ENCODE measurements at places on chromosomes 6 and 20.

- DNase-seq, result no peak
Observed at GRCh38 chr6:111410371-111410770, 72.6 kb downstream of the REV3L start.

- no peak for DNase-seq
Observed at GRCh38 chr20:15487030-15487429, 1086.2 kb downstream of the KIF16B start.

GRCh38 chr6:147805155-147805554, 296.7 kb downstream of the SAMD5 start:
- DNase-seq, result no peak

GRCh38 chr6:16238963-16239797, 793 bp downstream of the GMPR start:
- DNase-seq, result no peak

GRCh38 chr6:151130329-151130728, 109.4 kb upstream of the AKAP12 start:
- DNase-seq, result no peak

GRCh38 chr20:10178727-10179313, 39.8 kb upstream of the SNAP25 start:
- no peak for DNase-seq

- no peak for DNase-seq
Observed at GRCh38 chr6:125821825-125822281, 31.1 kb downstream of the NCOA7 start.

GRCh38 chr6:38543022-38543421, 96.7 kb downstream of the BTBD9 start:
- no peak for DNase-seq

GRCh38 chr20:47320990-47321805, 35.3 kb downstream of the ZMYND8 start:
- no peak for DNase-seq

DNA sequence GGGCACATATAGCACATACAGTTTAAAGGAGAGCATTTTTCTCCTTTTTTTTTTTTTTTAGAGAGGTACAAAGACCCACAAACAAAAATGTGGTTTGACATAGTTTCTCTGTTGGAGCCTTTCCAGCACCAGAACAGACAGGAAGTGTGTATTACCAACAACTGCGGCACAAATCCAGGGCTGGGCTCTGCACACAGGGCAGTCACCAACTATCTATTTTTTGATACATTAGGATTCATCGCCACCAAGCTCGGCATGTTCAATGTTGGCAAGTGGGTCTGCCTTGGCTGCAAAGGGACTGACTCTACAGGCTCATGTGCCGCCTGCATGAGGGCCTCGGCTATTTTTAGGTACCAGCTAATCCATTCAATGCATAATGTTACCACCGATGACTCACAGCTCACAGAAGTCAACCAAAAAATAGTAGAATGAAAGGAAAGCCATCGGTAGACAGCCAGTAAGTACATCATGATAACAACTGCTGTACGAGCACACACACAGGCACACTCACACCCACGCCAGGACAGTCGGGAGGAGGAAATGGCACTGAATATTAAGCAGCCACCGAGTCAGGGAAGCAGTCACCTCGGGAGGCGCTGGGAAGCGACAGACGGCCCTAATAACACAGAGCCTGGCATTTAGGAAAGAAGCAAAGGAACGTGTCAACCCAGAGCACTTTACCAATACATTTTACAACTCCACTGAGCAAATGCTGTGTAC, 81.6 kb downstream of the GMPR start:
- DNase-seq, result no peak

GRCh38 chr6:104955491-104955890, 1.4 kb upstream of the LIN28B start:
- DNase-seq, result no peak

DNA sequence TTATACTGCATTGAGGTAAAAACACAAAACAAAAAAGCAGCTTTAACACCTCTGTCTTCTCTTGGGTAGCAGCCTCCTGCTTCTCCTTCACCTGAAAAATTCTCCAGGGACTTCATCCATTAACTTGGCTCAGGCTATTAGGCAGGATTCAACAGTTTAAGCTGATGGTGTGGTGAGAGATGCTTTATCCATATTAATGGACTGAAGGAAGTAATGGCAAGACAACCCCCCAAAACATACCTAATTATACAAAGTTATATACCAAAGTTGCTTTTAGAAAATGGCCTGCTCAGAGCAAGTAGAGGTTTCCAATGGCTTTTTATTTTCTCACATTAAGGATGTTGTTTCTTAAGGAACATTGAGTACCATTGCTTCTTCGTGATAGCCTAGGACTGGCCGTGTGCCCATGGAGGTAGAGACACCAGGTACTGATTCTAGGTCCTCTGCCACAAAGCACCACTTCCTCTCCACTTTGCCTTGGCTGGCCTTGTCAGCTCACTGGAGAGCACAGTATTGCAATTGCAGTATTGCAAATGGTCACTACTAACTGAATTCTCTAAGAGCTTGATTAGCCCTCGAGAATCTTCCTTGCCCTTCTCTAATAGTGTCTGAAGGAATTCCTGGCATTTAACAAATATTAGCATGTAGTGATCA, 7.3 kb downstream of the EDN1 start:
- DNase-seq, result no peak

DNA sequence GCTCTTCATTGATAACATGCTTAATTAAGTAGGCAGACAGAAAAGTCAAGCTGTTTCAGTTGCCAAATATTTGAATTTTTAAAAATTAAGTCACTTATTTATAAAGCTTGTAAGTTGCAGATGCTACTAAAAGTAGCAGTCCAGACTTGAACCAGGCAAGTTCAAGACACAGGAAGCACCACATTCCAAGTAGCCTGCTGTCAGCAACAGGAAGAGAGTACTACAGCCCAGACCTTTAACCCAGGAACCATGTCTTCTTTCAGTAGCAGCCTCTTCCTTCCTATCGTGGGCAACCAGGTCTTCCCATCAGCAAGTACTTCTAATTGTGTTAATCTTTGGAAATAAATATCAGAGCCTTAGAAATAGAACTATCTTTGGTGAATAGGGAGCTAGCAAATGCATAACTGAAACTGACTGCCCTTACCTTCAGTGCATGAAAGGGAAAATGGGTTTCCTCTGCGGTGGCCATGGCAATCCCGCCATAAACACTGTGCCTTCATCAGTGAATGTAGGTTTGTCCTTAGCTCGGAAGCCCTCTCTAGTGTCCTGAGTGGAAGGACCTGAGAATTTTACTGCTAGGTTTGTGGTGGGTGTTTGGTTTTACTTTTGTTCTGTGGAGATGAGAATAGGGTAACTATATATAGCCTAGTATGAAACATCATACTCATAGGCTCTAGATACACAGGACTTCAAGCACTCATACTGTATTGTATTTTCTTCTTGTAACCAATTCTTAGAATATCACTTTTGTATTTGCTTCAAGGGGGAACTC, 95.6 kb downstream of the SYCP2 start:
- no peak for DNase-seq

GRCh38 chr6:41558033-41558807, 12.0 kb downstream of the FOXP4 start:
- DNase-seq, result no peak

- no peak for DNase-seq
Observed at GRCh38 chr6:44316481-44316880, 3.3 kb upstream of the AARS2 start.

DNA sequence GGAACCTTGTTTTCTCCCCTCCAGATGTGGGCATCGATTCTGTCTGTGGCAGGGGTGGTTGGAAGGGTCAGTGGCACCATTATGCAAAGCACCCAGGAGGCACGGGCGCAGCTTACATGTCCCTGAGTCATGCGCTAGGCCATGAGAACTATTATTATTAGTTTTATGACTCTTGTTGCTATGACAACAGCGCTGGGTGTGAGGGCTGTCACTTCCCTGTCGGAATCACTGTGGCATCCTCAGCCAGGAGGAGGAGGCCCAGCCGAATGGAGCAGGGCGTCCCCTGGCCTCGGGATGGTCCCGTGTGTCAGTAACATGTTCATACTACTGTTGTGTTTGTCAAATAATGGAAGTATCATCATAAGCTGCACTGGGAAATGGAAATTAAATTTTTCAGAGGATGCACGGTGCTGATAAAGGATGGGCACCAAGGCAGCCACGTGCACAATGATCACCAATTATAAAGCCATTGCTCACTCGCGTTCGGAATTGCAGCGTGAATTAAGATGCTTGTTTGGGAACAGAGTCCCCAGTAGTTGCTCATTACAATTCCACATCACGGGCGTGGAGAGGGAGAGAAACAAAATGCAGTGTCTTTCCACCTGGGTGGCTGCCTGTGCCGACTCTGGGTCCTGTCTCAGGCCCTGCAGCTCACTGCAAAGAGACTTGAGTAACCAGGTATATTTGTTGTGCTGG, 247.9 kb downstream of the CDH4 start:
- no peak for DNase-seq

GRCh38 chr20:61950641-61951071, 115.0 kb downstream of the TAF4 start:
- no peak for DNase-seq

DNA sequence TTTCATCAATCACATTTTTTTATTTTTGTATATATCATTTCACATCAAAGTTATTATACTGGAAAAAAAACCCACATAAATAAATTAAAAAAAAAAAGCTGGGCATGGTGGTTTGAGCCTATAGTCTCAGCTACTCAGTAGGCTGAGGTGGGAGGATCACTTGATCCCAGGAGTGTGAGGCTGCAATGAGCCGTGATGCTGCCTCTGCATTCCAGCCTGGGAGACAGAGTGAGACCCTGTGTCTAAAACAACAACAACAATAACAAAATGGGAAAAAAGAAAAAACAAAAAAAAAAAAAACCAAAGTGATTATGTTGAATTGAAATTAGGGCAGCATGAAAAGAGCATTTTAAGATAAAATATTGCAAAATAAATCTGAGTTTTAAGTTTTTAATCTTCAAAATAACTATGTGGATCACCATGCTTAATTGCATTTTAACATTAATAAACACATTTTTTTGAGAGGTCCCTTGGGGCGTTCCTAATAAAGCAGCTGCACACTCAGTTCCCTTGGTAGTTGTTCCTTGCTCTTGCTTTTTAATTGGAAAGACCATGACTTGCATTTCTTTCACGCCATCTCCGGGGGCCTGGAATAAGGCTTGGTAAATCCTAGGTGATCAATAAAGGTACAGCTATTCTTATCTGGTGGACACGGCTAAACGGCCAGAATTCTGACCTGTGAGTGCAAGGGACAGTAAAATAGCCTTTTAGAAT, 15.1 kb downstream of the NOX3 start:
- DNase-seq, result no peak

DNA sequence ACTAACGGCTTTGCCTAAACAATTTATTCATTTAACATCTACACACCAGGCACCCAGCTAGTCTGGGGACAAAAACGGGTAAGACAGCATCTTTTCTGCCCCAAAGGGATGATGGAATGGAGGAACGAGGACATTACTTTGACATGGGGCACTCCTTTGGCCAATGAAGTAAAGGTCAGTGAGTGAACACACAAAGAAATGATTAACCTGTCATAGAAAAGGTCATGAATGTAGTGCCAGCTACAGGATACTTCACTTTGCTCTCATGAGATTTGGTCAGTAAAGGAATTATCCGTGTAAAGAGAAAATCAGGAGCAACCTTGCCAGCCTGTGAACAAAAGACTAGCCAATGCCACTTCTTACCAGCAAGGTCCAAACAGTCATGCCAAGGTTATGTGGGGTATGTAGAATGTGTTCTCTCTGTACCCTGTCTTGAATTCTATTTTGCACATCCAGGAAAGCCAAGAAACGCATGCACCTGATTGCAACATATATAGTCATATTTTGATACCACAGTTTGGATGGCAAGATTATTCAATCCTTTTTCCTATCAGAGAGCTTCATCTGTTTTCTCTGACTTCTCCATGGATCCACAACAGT, 145.3 kb downstream of the GMPR start:
- no peak for DNase-seq

DNA sequence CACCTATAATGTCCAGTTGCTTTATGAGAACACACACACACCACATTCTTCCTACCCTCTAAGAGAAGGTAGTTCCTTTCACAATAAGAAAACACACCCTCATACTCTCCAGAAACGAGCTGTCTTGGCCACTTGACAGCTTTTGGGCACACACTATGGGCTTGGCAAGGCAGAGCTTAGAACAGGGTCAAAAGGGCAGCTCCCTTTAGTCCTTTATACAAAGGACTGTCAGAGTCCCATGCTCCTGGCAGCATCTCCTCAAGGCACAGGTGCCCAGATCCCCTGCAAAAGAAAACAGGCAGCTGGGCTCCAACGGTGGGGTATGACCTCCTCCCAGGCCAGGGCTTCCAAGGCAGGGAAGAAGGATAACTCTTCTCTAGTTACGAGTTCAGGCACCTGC, 4.9 kb upstream of the LYRM2 start:
- DNase-seq, result no peak

DNA sequence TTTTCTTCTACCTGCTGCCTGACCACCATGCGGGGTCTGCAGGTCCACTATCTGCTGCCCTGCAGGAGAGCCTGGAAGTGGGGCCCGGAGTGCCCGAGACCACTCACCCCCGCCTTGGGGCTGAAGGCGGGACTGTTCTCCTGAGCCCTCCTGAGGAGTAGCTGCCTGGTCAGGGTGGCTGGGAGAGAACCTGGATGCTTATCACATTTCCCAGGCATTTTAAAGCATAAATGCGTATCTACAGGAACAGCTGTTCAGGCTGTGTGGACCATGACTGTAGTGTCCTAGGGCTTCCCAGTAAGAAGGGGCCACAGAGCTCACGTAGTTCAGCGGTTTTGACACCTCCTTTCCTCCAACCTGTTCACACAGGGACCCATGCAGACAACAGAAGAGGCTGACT, 123.3 kb downstream of the AGPAT4 start:
- DNase-seq, result no peak

DNA sequence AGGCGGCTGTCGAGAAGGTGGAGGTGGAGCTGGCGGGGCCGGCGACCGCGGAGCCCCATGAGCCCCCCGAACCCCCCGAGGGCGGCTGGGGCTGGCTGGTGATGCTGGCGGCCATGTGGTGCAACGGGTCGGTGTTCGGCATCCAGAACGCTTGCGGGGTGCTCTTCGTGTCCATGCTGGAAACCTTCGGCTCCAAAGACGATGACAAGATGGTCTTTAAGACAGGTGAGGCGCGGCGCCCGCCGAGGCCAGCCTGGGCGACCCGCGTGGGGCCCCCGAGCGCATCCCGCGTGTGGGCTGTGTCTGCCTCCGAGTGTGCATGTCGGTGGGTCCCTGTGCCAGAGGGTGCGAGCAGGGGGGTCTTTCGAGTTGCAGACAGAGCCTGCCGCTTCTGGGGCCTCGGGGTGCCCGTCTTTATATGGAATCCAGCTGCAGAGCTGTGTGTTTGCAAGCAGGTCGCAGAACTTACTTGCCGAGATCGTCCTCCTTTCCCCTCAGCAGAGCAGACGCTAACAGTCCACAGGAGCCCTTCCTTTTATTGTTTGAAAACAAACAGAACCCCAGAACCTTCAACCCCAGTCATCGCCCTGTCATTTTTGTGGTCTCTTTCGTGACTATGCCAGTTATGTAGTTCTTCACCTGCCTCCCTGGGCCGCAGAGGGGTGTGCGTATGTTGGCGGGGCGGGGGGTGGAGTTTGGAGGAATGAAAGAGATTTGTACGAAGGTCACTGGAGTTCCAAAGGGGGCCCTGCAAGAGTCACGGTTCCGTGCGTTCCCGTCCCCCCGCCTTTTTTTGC, 766 bp downstream of the SLC16A10 start:
- no peak for DNase-seq

Measured in cortex of kidney (tissue), 1 donor.